ENCODE measurements at places on chromosomes 1 and 21. TPM values are rescaled to one million over a fixed set of nuclear protein-coding genes. Genes with fewer than 3 reads are reported as not detected.

- H3K27ac ChIP-seq, result no peak overlapping the region
- H3K4me3 ChIP-seq, result peak overlapping the region; percentile 98
- H3K27me3 ChIP-seq, result no peaks in the 10 kb centered on the region
- H3K4me1 ChIP-seq, result peaks cover 78% of the 10 kb centered on the region
- no peak for DNase-seq
Observed at GRCh38 chr1:212290608-212291007, 5.4 kb downstream of the PPP2R5A start.

- no peak overlapping the region for H3K27ac ChIP-seq
- H3K36me3 ChIP-seq, result no peaks in the 10 kb centered on the region
- no peak overlapping the region for H3K4me3 ChIP-seq
- no peaks in the 10 kb centered on the region for H3K27me3 ChIP-seq
- no peak for DNase-seq
- H3K4me1 ChIP-seq, result no peaks in the 10 kb centered on the region
Observed at GRCh38 chr1:83043244-83043643, 955.7 kb downstream of the TTLL7 start.

GRCh38 chr1:65429806-65430205, 9.3 kb downstream of the LEPR start:
- no peak for DNase-seq
- peaks cover 6% of the 10 kb centered on the region for H3K4me1 ChIP-seq
- no peak overlapping the region for H3K4me3 ChIP-seq
- no peaks in the 10 kb centered on the region for H3K27me3 ChIP-seq

OR2L2 gene
- polyA plus RNA-seq, result not detected

DNA sequence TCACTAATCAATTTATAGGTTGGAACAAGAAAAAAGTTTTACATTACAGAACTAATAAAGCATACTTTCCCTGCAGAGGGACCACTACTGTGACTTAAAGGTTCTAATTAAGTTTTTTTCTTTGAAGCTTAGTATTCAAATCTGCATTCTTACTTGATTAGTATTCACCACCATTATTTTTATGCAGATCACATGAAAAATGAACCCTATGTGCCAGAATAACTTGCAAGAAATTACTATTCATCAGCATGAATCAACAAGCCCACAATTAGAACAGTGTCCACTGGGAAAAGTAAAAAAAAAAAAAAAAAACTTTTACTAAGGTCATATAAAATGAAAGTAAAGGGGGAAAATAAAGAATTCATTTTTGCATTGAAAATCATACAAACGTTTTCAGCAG, 90.8 kb downstream of the SMYD3 start:
- DNase-seq, result no peak
- no peaks in the 10 kb centered on the region for H3K27me3 ChIP-seq
- H3K4me3 ChIP-seq, result no peak overlapping the region
- H3K36me3 ChIP-seq, result peaks cover 4% of the 10 kb centered on the region
- H3K27ac ChIP-seq, result no peak overlapping the region
- H3K4me1 ChIP-seq, result no peaks in the 10 kb centered on the region

DNA sequence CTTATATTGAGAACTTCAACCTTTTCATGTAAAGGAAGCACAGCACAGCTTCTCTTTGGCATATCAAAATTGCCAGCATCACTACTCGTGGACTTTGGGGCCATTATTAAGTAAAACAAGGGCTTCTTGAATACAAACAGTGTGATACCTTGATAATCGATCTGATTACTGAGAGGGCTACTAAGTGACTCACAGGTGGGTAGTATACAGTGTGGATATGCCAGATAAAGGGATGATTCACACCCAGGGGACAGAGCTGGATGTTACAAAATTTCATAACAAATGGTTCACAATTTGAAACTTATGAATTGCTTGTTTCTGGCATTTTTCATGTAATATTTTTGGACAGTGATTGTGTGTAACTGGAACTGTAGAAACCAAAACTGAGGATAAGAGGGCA, 15.4 kb downstream of the HDAC1 start:
- H3K27ac ChIP-seq, result no peak overlapping the region
- peaks cover 6% of the 10 kb centered on the region for H3K4me1 ChIP-seq
- DNase-seq, result no peak
- H3K4me3 ChIP-seq, result no peak overlapping the region
- H3K27me3 ChIP-seq, result no peaks in the 10 kb centered on the region
- peaks cover 51% of the 10 kb centered on the region for H3K36me3 ChIP-seq

GRCh38 chr1:15141935-15142539, 11.5 kb upstream of the TMEM51 start:
- H3K4me3 ChIP-seq, result no peak overlapping the region
- DNase-seq, result no peak
- H3K4me1 ChIP-seq, result no peaks in the 10 kb centered on the region

REN gene
- polyA plus RNA-seq, result not detected

DNA sequence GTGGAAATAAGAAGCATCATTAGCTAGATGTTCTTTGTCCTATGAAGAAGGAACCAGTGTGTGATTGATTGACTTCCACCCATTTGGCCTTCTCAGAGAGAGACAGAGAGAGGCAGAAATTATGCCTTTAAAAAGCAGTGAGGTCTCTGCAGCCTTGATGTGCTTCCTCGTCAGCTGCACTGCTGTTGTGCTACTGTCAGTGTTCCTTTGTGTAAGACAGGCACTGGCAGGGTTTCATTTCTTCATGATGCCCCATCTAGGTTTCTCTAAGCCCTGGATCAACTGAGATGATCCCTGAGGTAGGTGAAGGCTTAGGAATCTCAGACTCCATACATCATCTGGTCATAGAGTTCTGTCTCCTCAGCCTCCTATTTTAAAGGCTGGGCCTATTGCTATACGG, 34.9 kb downstream of the GPR3 start:
- H3K27me3 ChIP-seq, result no peaks in the 10 kb centered on the region
- DNase-seq, result no peak
- peaks cover 71% of the 10 kb centered on the region for H3K4me1 ChIP-seq
- H3K36me3 ChIP-seq, result peaks cover 31% of the 10 kb centered on the region
- H3K27ac ChIP-seq, result no peak overlapping the region

VWA5B1 gene
- 0.08 TPM for polyA plus RNA-seq

GRCh38 chr1:60436186-60436585, 362.6 kb upstream of the C1orf87 start:
- no peak overlapping the region for H3K4me3 ChIP-seq
- no peak for DNase-seq
- H3K36me3 ChIP-seq, result no peaks in the 10 kb centered on the region
- no peaks in the 10 kb centered on the region for H3K27me3 ChIP-seq

DNA sequence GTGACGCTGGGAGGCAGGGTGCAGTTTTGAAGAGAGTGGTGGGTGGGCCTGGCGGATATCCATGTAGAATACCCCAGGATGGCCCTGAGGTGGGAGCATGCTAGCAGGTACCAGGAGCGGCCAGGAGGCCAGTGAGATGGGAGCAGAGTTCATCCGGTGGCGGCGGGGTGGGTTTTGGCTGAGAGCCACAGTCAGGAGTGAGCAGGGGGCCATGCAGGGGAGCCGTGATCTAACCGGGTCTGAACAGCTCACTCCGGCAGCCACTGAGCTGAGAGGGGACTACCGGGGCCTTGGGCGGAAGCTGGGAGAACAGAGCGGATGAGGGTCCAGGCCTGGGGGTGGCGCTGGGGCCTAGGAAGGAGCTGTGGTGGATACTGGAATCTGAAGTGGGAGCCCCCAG, 47.6 kb upstream of the LRP8 start:
- no peak overlapping the region for H3K4me3 ChIP-seq
- DNase-seq, result no peak
- H3K27me3 ChIP-seq, result no peaks in the 10 kb centered on the region

GRCh38 chr1:182845379-182845778, 6.2 kb downstream of the DHX9 start:
- DNase-seq, result no peak
- no peak overlapping the region for H3K4me3 ChIP-seq
- H3K36me3 ChIP-seq, result peaks cover 76% of the 10 kb centered on the region

TINAGL1 gene
- not detected for polyA plus RNA-seq

GRCh38 chr1:2235300-2235998, 7.3 kb downstream of the SKI start:
- peaks cover 99% of the 10 kb centered on the region for H3K4me1 ChIP-seq
- no peaks in the 10 kb centered on the region for H3K27me3 ChIP-seq
- peak overlapping the region; percentile 84 for H3K27ac ChIP-seq
- no peak overlapping the region for H3K4me3 ChIP-seq
- H3K36me3 ChIP-seq, result no peaks in the 10 kb centered on the region

ARTN gene
- polyA plus RNA-seq, result not detected
